Stimulated activated CD8-positive, alpha-beta memory T cell treated with anti-CD3 and anti-CD28 coated beads, Interleukin-12 subunit alpha, Interleukin-12 subunit beta, amount 100 ng/mL, for 4 hours (primary cell): ENCODE measurements at places on chromosomes 13 and 19.

GRCh38 chr13:40141859-40142555 is 486.5 kb downstream of the COG6 start:
- DNase-seq = no peak

- DNase-seq = no peak
These were observed 386.6 kb downstream of the PCDH20 start for GRCh38 chr13:61029064-61029463.

DNA sequence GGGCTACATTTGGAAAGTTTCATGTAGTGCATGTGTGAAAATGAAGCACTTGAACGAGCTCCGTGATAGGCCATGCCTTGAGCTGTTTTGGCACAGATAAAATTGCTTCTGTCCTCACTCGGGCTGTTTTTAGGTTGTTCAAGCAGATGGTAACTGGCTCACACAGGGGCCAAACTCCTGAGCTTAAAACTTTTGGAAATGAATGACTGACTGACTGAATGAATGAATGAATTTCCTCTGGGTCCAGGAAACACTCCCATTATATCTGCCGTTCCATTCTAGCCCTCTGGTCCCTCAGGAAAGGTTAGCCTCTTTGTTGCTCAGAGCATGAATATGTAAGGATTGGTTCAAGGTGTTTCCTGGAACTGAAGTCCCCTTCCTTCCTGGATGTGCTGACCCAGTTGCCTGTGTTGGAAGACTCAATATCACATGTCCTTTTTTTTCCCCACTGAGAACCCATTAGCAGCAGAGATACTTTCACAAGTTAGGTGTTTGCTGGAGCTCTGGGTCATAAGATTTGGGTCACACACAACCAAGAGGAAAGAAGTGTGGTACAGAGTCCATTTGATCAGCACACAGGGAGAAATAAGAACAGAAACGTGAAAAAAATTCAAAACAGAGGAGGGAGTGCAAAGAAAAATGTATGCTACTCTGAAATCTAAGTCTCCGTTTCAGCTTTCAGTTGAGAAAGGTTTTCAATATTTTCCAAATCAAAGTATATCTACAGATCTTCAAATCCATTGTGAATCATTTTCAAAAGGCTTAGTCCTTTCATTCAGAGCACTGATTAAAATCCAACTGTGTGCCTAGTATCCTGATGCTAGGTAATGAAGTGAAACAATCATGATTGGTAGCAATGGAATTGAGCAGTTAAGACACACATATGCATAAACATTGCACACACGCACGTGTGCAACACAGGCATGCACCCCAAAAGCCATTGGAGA is 18.9 kb downstream of the MBNL2 start:
- no peak for DNase-seq

DNA sequence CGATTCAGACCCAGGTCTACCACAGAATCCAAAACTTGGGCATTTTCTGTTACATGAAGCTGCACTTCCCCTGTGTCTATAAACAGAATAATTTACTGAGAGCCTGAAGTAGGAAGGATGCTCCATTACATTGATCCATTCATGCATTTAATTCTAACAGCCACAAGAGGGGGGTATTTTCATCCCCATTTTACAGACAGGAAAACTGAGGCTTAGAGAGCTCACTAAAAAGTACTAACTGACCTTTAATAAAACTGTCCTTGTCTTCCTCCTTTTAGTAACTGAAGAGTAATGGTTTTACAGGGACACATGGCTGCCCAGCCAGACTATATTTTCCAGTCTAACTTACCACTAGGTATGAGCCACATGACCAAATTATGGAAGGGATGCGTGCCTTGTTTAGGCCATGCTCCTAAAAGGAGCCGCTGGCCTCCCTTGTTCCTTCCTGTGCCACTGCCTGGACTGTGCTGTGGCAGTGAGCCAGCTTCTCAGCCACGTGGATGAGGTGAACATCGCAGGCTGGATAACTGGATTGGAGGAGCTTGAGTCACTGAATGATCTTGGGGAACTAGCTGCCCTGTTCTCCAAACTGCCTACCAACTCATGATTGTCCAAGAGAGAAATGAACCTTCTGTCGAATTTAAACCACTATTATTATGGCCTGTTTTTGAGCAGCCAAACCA is 108.3 kb downstream of the DOCK9 start:
- no peak for DNase-seq

- DNase-seq = no peak
These were observed 13.9 kb upstream of the MKNK2 start for GRCh38 chr19:2064788-2065524.

DNA sequence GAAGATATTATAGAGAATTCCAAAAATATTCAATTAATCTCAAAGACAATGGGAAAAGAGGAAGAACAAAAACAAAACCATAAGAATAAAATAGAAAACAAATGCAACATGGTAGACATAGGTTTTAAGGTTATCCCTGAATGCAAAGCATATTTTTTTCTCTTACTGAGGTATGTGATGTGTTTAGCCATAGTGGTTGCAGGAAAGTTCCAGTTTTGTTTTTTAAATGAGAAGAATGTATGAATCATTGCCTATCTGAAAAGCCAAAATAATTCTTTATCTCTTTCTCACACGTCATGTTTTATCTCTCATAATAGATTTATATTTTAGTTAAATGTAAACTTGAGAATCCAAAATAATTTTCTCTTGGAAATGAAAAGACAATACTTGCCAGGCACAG is 2591.7 kb upstream of the PCDH20 start:
- no peak for DNase-seq

GRCh38 chr13:110047496-110047895 is 259.5 kb downstream of the COL4A1 start:
- DNase-seq = no peak

GRCh38 chr13:93953841-93954240 is 525.6 kb downstream of the DCT start:
- DNase-seq = no peak

- no peak for DNase-seq
These were observed 42.0 kb upstream of the IPO5 start for GRCh38 chr13:97911311-97912138.

DNA sequence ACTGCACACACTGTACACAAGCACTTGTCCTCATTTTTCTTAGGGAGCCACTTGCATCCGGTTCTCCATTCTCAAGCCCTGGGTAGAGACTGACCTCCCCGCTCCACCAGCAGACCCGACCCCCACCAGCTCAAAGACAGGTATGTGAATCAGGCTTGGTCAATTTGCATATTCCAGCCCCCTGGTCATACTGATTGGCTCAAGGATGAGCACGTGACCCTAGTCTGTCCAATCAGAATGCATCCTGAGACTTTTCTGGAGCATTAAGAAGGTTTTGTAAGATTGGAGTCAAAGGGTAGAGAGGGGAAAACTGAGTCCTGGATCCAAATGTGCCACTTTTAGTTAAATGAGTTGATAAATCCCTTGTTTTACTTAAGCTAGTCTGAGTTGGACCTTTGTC is 34.1 kb downstream of the NOTCH3 start:
- no peak for DNase-seq

GRCh38 chr19:310141-310651 is 19.0 kb upstream of the PLPP2 start:
- DNase-seq = no peak

- DNase-seq = no peak
These were observed 132.5 kb downstream of the STK24 start for GRCh38 chr13:98444381-98444780.

GRCh38 chr13:52164989-52165388 is 5.6 kb upstream of the NEK3 start:
- DNase-seq = no peak

GRCh38 chr13:25979371-25979770 is 72.4 kb downstream of the SHISA2 start:
- DNase-seq = no peak

- DNase-seq = no peak
These were observed 338.8 kb upstream of the DACH1 start for GRCh38 chr13:72205773-72206172.

DNA sequence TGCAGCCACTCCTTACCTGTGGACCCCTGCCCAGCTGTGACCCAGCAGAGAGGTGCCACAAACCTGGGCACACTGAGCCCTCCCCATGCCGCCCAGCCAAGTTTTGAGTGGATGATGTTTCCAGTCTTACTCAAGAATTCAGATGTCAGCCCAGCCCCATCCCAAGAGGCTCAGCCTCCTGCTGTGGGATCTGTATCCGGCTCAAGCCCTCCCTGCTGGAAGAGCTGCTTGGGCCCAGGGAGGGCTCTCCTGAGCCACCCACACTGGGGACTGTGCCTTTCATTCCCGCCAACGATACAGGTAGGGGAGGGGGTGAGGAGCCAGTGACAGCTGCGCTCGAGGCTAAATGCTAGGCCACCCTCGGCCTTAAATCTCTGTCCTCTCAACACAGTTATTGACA is 5.9 kb upstream of the SLC7A9 start:
- no peak for DNase-seq

- no peak for DNase-seq
These were observed 933.7 kb upstream of the SLITRK5 start for GRCh38 chr13:86737334-86737932.
